ENCODE measurements at places on chromosomes 6 and 20. TPM values are rescaled to one million over a fixed set of nuclear protein-coding genes. Genes with fewer than 3 reads are reported as not detected.

Gene GPR6
- polyA plus RNA-seq, result not detected

Gene SASH1
- polyA plus RNA-seq, result 6.2 TPM

Gene MED20
- 15.1 TPM for polyA plus RNA-seq

Gene DDX43
- polyA plus RNA-seq, result 0.15 TPM

Gene HAO1
- 0.86 TPM for polyA plus RNA-seq

Gene RIPPLY2
- polyA plus RNA-seq, result not detected

Gene BEND3
- polyA plus RNA-seq, result 1.1 TPM

Measured in kidney (tissue), 22 donors.